ENCODE measurements at places on chromosomes 4 and X. TPM values are rescaled to one million over a fixed set of nuclear protein-coding genes. Genes with fewer than 3 reads are reported as not detected.

DNA sequence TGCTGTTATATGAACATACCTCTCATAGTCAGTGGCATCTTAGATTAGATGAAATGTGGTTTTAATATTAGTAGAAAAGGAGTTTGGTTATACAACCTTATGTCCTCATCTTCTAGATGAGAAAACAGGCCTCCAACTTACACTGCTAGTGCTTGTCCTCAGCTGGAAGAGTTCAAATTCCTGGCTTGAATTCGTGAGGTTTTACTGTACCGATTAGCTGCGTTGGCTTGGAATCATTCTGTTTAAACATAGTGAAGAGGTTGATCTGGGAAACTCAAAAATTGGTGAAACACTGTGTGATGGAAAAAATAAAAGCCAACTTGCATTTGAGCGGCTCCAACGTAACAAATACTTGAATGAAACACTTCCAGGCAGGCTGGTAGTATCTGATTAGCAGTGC, 81.0 kb downstream of the LNX1 start:
- no peak for DNase-seq

DNA sequence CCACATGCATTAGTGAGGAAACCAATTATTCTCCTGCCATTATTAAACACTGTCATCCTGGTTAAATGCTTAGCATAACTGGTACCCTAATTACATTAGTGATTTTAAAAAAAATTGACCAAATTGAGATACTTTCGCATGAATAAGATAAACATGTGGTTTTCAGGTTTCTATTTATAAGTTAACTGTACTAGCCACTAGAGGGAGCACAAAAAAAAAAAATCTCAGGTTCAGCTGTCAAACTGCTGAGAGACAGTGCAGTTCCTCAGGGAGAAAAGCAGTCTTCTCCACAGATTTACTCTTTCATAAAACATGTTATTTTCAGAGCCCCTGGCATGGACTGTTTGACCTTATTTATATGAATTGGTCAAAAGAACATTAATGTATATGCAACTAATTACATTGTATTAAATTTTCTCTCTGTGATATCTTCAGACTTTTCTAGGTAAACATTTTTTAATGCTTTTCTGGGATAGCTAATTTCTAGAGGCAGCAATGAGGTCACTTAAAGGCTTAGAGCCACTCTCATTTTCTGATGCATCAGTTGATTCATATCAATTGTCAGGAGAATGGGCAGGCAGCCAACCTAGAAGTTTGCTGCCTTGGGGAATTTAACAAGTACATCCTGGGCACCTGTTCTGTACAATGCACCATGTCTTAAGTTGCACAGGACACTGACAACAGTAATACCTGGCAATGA, 167.5 kb downstream of the CDS1 start:
- DNase-seq: peak; percentile 31

- no peak for DNase-seq
These were observed 21.1 kb upstream of the PIGA start for GRCh38 chrX:15356444-15356843.

DNA sequence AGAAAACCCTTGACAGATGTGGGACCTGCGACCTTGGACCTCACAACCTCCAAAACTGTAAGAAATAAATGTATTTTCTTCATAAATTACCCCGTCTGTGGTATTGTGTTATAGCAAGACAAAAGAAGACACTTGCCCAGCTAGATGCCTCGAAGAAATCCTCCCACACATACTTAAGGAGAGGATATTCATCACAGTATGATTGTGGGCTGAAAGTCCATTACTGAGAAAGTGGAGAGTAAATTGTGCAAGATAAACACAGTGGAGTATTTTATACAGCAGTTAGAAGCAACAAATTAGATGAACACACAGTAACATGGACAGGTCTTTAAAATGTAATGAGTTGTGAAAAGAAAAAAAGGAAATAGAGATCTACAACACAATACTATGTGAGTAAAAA, 25.8 kb upstream of the PLA2G12A start:
- DNase-seq: no peak

- peak; percentile 52 for DNase-seq
These were observed 82.5 kb downstream of the GPAT3 start for GRCh38 chr4:83618431-83618830.

GRCh38 chr4:85676850-85677590, 202.1 kb downstream of the ARHGAP24 start:
- no peak for DNase-seq

DNA sequence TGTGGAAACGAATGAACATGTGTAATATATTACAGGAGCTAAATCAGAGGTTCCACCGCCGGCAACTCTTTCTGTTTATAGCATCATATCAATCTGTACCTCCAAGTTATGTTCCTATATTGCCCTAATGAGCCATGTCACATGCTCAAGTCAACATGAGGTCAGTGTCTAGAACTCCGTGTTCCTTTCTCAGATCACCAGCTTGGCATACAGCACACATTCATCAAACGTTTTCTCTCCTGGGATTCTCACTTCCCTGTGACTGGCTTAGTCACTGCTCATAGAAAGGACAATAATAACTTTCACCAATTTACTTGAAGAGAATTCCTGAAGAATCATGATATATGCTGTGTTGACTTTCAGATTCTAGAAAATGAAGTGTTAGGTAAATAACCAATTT, 532.0 kb upstream of the SPANXN1 start:
- no peak for DNase-seq

GRCh38 chrX:817759-818300, 187.2 kb downstream of the SHOX start:
- DNase-seq: no peak

GRCh38 chr4:27233531-27233930, 372.9 kb downstream of the STIM2 start:
- no peak for DNase-seq

DNA sequence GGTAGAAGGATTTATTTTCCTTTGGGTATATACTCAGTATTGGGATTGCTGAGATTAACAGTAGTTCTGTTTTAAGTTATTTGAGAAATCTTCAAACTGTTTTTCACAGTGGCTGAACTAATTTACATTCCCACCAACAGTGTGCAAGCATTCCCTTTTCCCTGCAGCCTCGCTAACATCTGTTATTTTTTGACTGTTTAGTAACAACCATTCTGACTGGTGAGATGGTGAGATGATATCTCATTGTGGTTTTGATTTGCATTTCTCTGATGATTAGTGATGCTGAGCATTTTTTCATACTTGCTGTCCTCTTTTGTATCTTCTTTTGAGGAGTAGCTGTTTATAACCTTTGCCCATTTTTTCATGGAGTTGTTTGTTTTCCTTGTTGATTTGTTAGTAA, 457.8 kb downstream of the TRAM1L1 start:
- DNase-seq: no peak

DNA sequence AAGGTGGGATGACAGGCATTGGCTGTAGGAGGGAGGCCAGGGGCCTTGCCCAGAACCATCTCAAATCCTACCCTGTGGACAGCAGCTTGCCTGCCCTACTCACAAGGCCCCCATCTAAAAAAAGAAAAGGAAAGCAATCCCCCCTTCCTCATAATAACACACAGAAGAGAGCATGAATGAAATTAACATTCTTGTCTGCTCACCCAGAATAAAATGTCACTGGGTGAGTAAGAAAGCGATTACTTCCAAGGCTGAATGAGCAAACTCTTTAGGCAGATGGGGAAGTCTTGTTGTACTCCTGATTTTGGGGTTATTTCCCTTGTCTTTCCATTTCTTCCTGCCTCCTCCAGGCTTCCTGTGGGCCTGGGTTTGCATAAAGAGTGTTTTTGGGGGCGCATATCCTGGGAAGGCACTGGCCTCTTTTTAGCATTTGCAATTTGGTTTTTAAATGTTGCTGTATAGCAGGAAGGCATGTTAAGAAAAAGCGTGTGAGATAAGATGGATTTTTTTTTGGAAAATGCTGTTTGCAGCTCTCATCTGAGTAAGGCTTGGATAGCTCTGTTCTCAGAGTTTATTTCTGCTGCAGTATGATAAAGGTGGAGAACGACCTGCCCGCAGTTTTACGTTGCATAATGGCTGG, 248.3 kb upstream of the GATB start:
- DNase-seq: no peak

DNA sequence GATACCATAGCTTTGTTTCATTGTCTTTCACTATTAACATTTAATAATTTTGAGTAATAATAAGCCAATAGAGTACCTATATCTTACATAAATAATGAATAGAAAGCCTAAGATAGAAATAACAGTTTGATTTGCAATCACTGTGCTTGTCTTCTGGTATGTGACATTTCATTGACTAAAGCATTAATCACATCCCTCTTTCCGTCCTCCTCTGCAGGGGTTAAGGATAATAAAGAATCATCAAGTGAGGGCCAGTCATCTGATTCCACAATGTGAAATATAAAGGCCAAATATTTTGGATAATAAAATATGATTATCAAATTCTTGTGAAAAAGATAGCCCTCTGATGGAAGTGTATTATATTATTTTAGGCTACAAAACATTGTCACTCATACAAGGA, 2073.4 kb downstream of the ARAP2 start:
- DNase-seq: no peak

DNA sequence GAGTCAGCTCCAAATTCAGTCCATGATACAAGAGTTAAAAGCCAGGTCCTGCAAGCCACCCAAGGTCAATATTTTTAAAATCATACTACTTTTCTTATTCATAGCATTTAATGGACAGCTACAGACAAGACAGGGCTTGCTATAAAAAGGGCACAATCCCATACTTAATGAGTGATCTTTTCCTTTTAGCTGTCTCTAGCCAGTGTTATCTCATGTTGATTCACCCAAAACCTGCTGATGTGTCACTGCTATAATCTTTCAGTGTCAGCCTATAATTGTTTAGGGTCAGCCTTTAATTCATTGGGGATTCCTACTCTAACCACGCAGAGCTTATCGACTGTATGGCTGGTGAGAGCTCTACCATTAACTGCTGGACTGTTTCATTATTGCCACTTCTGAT, 51.2 kb upstream of the HCCS start:
- no peak for DNase-seq

GRCh38 chr4:86921608-86922252, 13.1 kb upstream of the AFF1 start:
- no peak for DNase-seq

DNA sequence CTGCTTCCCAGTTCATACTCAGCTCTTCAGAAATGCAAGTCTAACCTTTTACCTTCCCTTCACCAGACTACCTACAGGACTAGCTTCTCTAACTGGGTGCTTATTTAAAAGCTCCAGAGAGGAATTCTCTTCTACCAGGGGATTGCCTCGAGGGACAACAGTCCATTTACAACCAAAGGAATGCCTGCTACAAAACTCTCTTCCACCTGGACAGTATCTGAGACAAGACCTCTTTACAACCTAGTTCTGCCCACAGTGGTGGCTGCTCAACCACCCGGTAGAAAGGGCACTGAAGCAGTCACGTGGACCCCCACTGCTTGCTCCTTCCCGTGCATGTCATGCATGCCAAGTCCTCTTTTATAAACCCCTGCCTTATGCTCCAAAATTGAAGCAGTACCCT, 158.1 kb upstream of the ANXA10 start:
- no peak for DNase-seq

- DNase-seq: no peak
These were observed 103.7 kb upstream of the KLF3 start for GRCh38 chr4:38560340-38560739.

DNA sequence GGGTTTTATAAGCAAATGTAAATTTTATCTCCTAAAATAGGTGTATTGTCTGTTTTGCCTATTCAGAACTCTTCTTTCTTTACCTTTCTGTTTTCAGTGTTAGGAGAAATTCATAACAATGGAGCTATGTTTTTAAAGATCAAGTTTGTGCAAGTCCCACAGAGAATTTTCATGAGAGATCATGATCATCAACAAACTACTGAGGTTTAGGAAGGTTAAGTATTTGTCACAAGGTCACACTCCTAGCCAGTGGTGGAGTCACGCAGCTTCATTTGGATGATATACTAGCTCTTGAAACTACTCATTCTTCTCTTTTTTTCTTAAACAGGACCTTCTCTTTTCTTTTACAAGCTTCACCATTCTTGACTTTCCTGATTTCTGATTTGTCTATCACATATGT, 892.6 kb upstream of the FRG1 start:
- DNase-seq: no peak

- no peak for DNase-seq
These were observed 136.7 kb downstream of the DCHS2 start for GRCh38 chr4:154354883-154355282.

DNA sequence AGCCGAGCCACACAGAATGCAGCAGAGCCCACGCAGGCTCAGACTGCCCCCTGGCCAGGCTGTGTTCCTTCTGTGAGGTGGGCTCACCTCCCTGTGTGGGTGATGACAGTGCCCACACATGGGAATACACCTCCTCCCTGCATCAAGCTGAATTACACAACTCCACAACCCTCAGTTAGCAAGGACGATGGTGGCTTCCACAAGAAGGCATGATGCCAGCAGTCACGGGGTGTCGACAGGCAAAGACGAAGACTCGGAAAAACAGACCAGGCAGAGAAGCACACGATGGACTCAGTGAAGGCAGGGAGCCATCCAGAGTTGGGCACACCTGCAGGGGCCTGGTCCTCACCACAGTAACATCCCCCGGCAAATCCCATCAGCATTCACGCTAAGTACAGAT, 12.1 kb downstream of the LETM1 start:
- DNase-seq: no peak

- no peak for DNase-seq
These were observed 17.9 kb downstream of the NAT8L start for GRCh38 chr4:2076908-2077536.

GRCh38 chr4:74487771-74488170, 42.8 kb downstream of the AREG start:
- DNase-seq: no peak

DNA sequence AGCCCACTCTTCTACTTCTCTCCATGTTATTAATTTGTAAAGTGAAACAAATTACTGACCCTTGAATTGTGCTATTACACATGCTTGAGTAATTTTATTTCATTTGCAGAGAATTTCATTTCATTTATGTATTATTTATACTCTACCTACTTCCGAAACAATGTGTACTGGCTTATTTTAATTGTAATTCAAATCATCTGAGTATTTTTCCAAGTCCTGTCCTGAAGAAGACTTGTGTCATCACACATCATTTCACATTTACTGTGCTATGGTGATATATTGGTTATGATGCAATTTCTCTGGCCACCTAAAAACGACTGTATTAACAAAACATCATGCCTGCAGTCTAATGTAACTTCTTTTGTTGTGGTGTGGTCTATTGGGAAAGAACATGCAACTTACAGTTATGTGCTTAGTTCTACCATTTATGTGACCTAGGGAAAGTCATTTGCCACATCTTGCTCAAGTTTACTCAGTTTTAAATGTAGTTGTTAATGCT, 384.5 kb downstream of the RPA4 start:
- DNase-seq: no peak

GRCh38 chr4:170741856-170742255, 652.1 kb upstream of the AADAT start:
- DNase-seq: no peak

Gene TACC3
- total RNA-seq: 22.3 TPM

Gene PRDM8
- 0.12 TPM for total RNA-seq

Gene DUSP9
- total RNA-seq: 1.3 TPM

Gene SASH3
- not detected for total RNA-seq

Gene HNRNPD
- total RNA-seq: 38.7 TPM

Gene FGF2
- total RNA-seq: 3.1 TPM

Gene FGFBP1
- 0.16 TPM for total RNA-seq
